ENCODE measurements at places on chromosomes 12 and 14.
A peak's percentile ranks its signal among the peaks of the same experiment; 100 is the strongest.

DNA sequence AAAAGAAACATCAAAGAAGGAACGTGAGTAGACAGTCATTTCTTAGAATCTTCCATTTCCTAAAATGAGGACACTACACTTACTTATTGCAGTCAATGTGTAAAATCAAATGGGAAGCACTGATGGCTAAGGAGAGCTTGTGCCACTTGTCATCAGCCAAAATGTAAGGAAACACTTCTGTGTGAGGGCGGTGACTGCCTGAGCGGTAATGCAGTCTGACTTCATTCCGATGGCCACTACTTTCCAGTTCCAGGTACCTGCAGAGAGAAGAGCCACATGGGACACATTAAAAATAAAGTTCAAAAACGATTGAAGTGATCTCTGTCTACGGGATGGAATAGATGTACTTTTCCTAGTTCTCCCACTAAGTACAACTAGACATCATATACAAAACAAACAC, 96.3 kb downstream of the NELL2 start:
- DNase-seq: no peak

- no peak for DNase-seq
Measured at GRCh38 chr12:52570511-52570910, 3.1 kb downstream of the KRT74 start.

DNA sequence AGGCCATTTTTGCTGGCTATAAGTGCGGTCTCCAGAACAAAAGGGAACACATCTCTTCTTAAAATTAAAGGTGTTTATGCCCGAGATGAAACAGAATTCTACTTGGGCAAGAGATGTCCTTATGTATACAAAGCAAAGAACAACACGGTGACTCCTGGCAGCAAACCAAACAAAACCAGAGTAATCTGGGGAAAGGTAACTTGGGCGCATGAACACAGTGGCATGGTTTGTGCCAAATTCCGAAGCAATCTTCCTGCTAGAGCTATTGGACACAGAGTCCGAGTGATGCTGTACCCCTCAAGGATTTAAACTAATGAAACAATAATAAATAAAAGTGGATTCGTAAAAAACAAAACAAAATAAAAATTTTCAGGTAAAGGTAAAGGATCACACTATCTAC, 33.4 kb downstream of the PKP2 start:
- no peak for DNase-seq

- no peak for DNase-seq
Measured at GRCh38 chr14:93693914-93694313, 94.4 kb downstream of the PRIMA1 start.

DNA sequence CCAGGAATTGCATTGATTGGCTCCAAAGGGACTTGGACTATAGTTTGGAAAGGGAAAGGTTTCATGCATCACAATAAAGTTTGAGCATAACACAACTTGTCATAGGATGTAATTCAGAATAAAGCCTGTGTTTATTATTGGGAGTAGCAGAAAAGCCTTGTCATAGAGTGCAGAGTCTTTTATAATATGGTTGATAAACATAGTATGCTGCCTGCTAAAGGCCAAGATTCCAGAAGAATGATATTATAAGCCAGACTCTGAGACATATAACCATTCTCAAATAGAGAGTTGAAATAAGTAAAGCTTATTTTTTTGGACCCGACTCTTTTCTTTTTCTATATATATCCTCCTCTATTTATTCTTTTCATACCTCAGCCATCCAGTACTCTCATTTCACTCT, 207.3 kb downstream of the LRIG3 start:
- DNase-seq: no peak

DNA sequence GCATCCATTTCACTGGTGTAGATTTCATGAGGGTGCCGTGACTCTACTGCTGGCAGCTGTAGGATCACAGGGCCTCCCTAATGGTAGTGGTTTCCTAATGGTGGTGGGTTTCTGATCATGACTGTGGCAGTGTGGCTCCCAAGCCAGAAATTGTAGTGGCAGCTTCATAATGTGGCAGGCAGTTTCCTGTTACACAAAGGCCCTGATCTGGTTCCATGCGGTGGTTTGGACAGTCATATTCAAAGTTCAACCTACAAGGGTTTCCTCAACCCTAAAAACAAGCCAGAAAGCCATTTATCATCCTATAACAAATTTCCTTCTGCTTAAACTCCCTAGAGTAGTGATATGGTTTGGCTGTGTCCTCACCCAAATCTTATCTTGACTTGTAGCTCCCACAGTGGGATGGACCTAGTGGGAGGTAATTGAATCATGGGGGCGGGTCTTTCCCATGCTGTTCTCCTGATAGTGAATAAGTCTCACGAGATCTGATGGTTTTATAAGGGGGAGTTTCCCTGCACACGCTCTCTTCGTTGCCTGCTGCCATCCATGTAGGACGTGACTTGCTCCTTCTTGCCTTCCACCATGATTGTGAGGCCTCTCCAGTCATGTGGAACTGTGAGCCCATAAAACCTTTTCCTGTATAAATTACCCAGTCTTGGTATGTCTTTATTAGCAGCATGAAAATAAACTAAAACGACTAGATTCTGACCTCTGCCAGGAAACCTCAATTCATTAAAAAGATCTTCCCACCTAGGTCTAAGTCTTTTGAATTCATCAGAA, 257.1 kb downstream of the EFCAB11 start:
- DNase-seq: no peak

DNA sequence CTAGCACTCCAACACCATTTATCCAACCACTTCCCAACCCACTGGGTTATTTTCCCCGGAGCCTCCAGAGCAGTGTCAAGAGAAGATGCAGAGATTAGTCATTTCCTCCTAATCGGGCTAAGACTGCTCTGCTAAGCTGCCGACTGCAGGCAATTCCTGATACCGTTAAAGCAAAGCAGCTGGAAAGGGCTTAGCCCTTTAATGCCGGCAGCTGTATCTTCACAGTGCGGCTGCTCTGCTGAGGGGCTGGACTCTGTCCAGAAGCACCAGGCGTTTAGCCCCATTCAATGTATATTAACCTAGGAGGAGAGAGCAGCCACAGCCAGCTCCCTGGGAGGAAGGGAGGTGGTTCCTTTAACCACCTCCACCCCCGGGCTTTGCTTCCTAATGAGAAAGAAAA, 11.1 kb downstream of the AQP6 start:
- no peak for DNase-seq

- no peak for DNase-seq
Measured at GRCh38 chr14:36365766-36366165, 45.3 kb upstream of the MBIP start.

DNA sequence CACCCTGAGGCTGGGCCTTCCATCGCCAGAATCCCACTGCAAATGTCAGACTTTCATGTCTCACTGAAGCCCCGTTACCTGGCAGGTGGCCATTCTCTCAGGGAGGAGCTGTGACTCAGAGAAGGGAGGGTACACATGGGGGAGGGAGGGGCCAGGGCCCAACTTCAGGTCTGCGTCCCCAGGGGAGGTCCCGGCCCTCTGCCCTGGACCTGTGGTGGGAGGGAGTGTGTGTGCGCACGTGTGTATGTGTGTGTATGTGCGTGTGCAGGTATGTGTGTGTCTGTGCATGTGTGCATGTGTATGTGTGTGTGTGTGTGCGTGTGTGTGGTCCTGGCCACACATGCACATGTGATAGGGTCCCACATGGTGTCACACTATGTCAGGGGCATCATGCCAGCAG, 50.9 kb downstream of the MVK start:
- no peak for DNase-seq

DNA sequence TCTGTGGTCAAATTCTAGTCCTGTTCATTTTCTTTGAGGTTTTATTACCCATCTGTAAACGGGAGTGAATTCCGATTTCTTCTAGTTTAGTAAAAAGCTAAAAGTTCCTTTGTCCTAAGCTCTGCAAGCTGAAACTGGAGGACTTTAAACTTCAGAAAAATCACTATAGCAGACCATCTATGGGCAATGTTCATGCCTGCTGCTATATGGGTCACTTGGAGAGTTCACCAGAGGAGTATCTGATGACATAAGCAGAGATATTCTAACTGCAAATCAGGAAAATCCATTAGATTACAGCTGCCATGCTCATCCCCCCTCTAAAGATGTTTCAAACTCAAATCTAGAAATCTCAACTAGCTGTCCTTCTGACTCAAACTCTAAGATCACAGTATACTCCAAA, 193.0 kb upstream of the RTL1 start:
- DNase-seq: no peak

- no peak for DNase-seq
Measured at GRCh38 chr12:4441355-4442335, 4.0 kb downstream of the FGF6 start.

DNA sequence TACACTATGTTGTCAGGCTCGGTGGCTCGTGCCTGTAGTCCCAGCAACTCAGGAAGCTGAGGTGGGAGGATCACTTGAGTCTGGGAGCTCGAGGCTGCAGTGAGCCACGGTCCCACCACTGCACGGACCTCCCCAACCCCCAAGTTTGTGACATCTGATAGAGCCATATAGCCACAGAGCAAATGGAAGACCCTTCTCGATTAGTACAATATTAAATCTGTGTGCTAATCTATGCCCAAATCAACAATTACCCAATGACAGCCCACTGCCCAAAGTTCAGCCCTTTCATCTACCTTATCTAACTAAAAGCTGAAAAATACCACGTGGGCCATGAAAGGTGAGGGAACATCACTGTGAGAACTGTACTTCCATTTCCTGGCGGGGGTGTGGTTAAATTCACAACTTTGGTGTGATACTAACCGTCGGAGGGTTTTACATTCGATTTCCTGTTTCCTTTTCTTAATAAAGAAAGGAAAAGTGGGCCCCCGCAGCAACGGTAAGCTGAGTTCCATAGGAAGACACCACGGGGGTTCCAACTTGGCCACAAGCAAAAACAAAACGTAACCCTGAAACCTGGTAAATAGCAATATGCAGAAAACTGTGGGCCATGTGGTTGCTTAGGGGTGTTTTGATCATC, 31.2 kb upstream of the FOS start:
- DNase-seq: no peak

GRCh38 chr12:97250483-97250882, 212.1 kb upstream of the RMST start:
- DNase-seq: no peak

GRCh38 chr12:49471557-49471956, 67.3 kb upstream of the KCNH3 start:
- no peak for DNase-seq

DNA sequence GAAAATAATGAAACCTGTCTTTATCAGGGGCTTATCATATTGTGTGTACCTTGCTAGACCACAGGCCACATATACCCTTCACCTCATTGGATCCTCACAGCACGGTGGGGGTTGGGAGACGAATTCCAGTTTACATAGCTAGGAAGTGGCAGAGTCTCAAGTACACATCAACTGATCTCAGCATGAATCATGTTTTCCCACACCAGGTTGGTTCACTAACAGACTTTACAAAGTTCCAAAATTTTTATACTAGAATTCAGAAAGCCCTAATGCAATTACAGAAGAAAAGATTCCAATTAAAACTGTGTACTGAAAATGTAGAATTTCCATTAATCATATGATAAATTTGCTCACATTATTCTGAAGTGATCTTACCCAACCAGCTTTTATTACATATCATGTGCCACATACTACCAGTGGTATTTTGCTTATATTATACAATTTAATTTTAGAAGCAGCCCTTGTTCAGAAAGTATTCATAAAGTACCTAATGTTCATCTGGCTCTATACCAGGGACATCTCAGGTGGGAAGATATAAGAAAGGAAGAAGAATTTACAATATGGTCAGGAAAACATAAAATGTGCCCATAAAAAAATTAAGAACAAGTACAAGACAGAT, 196.2 kb downstream of the ITPR2 start:
- no peak for DNase-seq

- DNase-seq: no peak
Measured at GRCh38 chr14:90556012-90556477, 159.2 kb downstream of the CALM1 start.

- no peak for DNase-seq
Measured at GRCh38 chr14:53523226-53523625, 370.1 kb upstream of the DDHD1 start.

- DNase-seq: peak; percentile 80
Measured at GRCh38 chr12:49188201-49188915, 522 bp downstream of the TUBA1A start.

- no peak for DNase-seq
Measured at GRCh38 chr14:31360919-31361662, 59.3 kb downstream of the HEATR5A start.

DNA sequence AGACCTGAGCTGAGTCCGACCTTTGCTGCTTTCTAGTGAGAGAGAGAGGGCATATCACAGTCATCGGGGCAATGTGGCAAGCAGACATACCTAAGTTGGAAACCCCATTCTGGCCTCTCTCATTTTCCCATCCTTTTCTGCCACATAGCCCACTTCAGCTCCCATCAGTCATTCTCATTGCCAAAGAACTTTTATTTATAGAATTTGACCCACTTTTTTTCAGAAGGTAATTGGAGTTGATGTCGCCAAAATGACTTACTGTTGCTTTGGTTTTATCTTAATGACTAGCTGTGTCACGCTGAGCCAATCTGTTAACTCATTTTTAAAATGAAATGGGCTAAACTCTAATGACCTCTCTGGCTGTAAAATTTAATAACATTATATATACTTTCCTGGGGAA, 63.9 kb upstream of the RMST start:
- no peak for DNase-seq

DNA sequence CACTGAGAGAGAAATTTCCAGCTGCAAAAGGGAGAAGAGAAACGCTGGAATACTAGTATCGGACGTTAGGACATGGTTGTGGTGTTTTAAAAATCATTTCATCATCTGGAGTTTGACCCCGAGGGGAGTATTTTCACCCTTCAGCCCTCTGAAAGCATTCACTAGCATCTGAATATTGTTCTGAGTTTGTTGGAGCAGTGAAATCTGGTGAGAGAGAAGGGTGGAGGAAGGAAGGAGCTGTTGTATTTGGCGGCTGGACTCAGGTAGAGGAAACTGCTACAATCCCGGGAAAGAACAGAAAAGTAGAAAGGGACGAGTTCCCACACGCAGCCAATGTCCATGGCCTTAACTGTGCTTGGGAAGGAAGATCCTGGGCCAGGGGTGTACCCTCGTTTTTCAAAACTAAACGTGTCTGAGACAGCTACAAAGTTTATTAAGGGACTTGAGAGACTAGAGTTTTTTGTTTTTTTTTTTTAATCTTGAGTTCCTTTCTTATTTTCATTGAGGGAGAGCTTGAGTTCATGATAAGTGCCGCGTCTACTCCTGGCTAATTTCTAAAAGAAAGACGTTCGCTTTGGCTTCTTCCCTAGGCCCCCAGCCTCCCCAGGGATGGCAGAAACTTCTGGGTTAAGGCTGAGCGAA, 896 bp upstream of the CDKN1B start:
- no peak for DNase-seq

DNA sequence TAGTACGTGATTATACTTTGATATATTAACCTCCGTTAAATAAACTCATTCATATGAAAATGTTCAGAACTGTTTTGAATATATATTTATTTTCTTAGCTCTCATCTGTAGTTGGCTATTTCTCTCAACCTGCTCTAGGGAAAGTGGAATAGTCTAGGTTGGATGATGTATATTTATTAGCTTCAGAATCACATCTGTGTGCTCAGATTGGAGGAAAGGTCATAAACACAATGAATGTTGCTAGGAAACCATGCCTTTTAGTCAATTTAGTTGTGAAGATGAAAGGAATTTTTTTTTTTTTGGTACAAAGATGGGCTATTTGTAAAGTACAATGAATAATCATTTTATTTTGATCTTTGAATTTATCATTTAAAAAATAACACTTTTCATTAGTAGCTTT, 439.1 kb downstream of the FOXG1 start:
- no peak for DNase-seq

- no peak for DNase-seq
Measured at GRCh38 chr14:89187501-89187900, 229.5 kb downstream of the FOXN3 start.

Data from HL-60 (cell line).